ENCODE measurements at places on chromosomes 16 and 17.

GRCh38 chr16:82963653-82964052, 336.9 kb downstream of the CDH13 start:
- no peak for DNase-seq

GRCh38 chr16:1198194-1198593, 26.9 kb downstream of the TPSG1 start:
- no peak for DNase-seq

GRCh38 chr16:74070237-74070636, 226.4 kb upstream of the PSMD7 start:
- DNase-seq, result no peak

DNA sequence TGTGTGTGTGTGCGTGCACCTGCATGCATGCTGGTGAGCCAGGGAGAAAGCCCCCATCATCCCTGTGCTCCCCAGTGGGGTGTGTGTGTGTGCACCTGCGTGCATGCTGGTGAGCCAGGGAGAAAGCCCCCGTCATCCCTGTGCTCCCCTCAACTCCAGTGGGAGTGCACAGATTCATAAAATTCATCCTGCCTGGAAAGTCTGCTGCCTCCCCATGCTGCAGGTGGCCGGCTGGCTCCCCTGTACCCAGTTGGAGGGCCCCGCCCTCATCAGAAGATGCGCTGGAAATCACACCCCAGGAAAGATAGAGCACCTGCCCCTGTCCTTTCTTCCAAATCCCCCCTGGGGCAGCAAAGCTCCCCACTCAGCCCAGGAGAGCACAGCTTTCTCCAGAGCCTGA, 84.8 kb upstream of the DOC2B start:
- DNase-seq, result no peak

DNA sequence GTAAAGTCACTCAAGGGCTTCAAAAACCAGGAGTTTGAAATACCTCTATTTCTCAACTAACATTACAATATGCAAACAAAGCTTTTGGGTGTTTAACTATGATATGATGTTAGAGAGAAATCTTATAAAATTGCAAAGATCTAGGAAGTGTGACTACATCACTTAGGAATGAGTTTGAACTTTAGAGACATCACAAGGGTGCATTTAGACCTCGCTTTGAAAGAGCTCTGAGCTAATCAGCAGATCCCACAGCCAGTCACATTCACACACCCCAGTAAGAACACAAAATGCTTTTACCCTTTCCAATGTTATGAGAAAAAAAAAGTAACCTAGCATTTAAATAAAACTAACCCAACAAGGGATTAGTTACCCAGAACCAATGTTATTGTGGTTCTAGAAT, 45.2 kb downstream of the HYDIN start:
- DNase-seq, result no peak

GRCh38 chr17:1860978-1861377, 31.2 kb downstream of the RPA1 start:
- no peak for DNase-seq

DNA sequence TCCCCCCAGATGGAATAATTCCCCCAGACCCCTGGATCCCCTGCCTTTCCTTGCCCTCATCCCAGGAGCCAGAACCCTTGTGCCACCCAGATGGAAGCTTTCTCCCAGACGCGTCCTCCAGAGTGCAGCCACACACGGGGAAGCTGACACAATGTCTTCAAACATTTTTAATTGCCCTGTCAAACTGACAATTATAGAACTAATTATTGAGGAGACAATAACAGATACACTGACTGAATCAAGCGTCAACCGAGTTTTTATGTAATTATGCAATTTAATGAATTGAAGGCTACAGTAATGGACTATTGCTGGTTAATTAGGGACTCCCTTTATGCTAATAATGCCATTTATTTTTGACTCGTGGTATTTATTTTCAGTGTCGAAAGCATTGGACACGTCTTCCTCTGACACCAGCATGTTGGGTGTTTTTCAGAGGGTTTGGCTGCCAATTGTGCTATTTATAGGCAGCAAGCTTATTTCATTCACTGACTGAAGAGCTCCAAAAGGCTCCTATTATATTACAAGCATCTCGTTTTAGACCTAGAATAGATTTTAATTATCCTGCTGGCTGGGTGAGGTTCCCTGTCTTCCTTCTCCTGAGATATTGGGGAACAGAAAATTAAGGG, 298.2 kb upstream of the C16orf82 start:
- DNase-seq, result no peak

- no peak for DNase-seq
Measured at GRCh38 chr17:66942451-66943264, 21.8 kb upstream of the CACNG4 start.

GRCh38 chr16:48836067-48836466, 226.1 kb upstream of the N4BP1 start:
- DNase-seq, result no peak

DNA sequence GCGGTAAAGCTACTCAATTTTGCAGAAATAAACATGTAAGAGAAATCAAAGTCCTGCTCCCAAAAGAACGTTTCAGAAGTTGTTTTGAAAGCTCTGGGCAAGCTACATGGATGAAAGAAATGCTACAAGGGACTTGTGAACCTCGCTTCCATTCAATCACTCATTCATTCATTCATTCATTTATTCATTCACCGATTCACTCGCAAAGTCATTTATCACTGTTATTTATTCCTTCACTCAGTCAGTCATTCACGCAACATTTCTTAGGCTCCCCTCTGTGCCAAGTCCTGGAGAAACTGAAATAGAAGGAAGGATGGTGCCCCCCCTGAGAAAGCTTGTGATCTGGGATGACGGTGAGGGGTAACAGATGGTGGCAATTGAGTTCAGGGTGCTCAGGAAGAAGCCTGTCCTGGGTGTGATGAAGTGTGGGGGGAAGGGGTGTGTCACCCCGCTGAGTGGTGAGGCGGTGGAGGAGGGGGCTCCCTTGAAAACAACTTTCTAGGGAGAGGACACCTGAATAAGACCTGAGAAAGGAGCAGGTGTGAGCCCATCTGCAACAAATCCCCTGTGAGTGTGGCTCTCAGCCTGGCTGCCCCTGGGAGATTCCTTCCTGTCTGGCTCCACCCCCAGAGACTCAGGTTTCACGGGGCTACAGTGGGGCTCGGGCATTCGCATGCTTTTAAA, 36.3 kb upstream of the PRSS54 start:
- no peak for DNase-seq

DNA sequence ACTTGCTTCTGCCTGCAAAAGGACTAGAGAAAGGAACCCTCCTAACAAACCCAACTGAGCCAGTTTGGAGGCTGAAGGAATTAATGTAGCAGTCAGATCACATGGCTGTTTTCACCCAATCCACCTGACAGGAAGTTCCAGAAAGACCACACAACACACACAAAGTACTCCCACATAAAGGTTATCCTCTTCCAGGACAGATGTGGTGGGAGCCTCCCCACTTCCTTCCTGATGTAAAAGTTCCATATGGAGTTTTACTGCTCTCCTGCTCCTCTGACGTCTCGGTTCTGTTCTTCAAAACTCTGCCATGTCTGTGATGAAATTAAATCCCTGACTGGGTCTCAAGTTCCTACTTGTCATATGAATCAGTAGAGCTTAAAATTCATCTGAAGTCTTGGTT, 497.0 kb upstream of the HSBP1 start:
- no peak for DNase-seq

- no peak for DNase-seq
Measured at GRCh38 chr17:48546924-48547807, 2.3 kb upstream of the HOXB2 start.

DNA sequence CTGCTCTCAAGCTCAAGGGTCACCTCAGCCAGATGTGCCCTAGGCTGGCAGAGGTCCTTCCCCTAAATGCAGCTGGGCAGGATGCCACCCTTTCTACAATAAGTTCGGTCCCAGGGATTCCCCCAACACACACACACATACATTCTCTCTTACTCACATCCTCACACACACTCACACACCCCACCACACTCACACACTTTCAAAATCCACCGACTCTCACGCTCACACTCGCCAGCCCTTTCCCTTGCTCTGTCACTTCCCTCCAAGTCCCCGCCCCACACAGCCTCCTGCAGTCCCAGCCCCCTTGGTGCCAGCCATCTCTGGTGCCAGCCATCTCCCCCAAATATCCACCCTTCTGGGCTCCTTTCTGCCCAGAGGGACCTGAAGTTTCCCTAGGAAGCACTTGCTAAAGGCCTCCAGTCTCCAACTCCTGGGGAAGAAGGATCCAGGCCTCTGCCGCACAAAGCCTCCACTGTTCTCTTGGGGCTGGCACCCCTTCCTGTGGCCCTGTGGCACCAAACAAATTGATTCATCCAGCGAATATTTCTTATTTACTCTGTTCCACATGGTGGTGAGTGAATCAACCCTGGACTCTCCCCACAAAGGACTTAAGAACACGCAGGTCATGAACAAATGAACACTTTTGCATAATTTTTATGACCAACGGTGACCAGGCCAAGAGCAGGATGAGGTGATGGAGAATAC, 3.8 kb upstream of the USP36 start:
- no peak for DNase-seq

GRCh38 chr17:17816240-17816814, 20.5 kb downstream of the SREBF1 start:
- no peak for DNase-seq
